Progenitor cell of endocrine pancreas (in vitro differentiated cells): ENCODE measurements at places on chromosomes 1 and 21. TPM values are rescaled to one million over a fixed set of nuclear protein-coding genes. Genes with fewer than 3 reads are reported as not detected.

The PODN gene
- total RNA-seq: 0.26 and 0.38 TPM in 2 replicates

The NID1 gene
- 21.0 and 24.4 TPM in 2 replicates for total RNA-seq

The C1orf52 gene
- 41.0 and 42.2 TPM in 2 replicates for total RNA-seq

GRCh38 chr1:30872033-30872947, 36.3 kb downstream of the SDC3 start:
- H3K36me3 ChIP-seq: peaks cover 4% of the 10 kb centered on the region
- H3K4me1 ChIP-seq: no peaks in the 10 kb centered on the region
- H3K27me3 ChIP-seq: no peaks in the 10 kb centered on the region
- H3K27ac ChIP-seq: no peak overlapping the region
- no peak overlapping the region for H3K4me3 ChIP-seq
- no peak for DNase-seq

DNA sequence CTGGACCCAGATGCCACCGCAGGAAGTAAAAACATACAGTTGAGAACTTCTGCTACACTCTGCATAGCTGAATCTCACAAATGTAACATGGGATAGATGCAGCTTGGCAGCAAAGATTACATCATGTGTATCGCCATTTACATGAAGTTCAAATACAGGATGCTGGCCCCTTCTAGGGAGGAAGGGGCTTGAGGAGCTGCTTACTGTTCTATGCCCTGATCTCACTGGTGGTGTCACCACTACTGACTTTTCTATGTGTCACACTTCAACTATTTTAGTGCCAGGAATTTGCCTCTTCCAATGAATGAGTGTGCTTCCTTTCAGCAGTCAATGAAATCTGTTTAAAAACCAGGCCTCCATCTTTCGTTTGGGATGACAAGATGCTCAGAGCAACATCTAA, 31.1 kb downstream of the MRAP start:
- H3K4me3 ChIP-seq: no peak overlapping the region
- no peaks in the 10 kb centered on the region for H3K4me1 ChIP-seq
- H3K27ac ChIP-seq: no peak overlapping the region
- H3K36me3 ChIP-seq: peaks cover 19% of the 10 kb centered on the region
- no peaks in the 10 kb centered on the region for H3K27me3 ChIP-seq
- no peak for DNase-seq

DNA sequence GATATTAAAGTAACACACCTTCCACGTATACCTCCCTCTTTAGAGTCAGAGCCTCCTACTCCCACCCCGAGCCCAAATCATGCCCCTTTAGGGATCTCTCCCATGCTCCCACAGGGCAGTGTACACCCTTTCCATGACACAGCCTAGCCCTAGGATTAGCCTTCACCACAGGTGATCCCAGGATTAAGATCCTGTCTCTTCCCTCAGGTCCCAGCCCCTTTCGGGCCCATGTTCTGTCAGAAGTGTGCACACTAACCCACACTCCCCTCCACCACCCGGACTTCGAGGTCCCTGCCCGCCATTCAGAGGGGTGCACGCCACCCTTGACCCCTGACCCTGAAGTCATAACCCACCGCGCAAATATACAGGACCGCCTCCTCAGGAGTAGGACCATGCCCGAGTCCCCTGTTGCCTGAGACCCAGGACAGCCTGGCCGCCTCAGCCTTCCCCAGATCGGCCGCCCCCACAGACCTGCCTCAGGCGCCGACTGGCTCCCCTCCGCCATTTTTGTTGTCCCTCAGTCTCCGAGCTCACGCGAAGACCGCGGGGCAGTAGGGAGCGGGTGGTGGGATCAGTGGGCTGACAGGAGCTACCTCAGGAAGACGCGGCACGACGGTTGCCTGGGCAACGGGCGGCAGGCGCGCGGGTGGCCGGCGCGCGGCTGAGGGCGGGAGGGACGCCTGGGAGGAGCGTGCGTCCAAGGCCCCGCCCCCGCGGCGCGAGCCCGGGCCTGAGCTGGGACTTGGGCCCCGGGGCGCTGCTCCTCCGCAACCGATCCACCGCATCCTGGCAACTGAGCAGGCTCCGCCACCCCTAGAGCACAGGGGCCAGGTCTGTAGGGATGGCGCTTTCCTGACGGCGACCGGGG, at the start of gene AGBL4:
AGBL4 (minus strand) TSS at position 663 of the 868 bp plus-strand sequence.
- H3K4me3 ChIP-seq: peak within 1 kb of the TSS; percentile 63
- H3K4me1 ChIP-seq: no peaks in the 10 kb centered on the region
- peak; percentile 31 for DNase-seq
- H3K27me3 ChIP-seq: peaks cover 12% of the 10 kb centered on the region
- no peak within 1 kb of the TSS for H3K27ac ChIP-seq
- no peaks in the 10 kb centered on the region for H3K36me3 ChIP-seq

- H3K27me3 ChIP-seq: peaks cover 11% of the 10 kb centered on the region
- peaks cover 23% of the 10 kb centered on the region for H3K4me1 ChIP-seq
- H3K27ac ChIP-seq: peak overlapping the region; percentile 76
- peak; percentile 37 for DNase-seq
- peaks cover 4% of the 10 kb centered on the region for H3K36me3 ChIP-seq
Observed at GRCh38 chr1:229557913-229558414, 543 bp downstream of the ABCB10 start.

DNA sequence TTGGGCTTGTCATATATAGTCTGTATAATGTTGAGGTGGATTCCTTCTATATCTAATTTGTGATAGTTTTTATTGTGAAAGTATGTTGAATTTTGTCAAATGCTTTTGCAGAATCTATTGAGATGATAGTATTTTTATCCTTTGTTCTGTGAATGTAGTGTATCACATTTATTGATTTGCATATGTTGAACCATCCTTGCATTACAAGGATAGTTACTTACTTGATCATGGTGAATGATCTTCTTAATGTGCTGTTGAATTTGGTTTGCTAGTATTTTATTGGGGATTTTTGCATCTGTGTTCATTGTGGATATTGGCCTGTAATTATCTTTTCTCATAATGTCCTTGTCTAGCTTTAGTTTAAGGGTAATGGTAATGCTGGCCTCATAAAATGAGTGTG, 8.3 kb downstream of the FGGY start:
- peaks cover 18% of the 10 kb centered on the region for H3K36me3 ChIP-seq
- H3K27ac ChIP-seq: no peak overlapping the region
- H3K4me1 ChIP-seq: no peaks in the 10 kb centered on the region
- no peak for DNase-seq
- H3K27me3 ChIP-seq: no peaks in the 10 kb centered on the region
- no peak overlapping the region for H3K4me3 ChIP-seq

GRCh38 chr1:92376345-92376744, 77.5 kb downstream of the RPAP2 start:
- no peak for DNase-seq
- H3K4me1 ChIP-seq: peaks cover 6% of the 10 kb centered on the region
- peaks cover 12% of the 10 kb centered on the region for H3K36me3 ChIP-seq
- H3K4me3 ChIP-seq: no peak overlapping the region
- no peak overlapping the region for H3K27ac ChIP-seq

- H3K4me1 ChIP-seq: peaks cover 19% of the 10 kb centered on the region
- DNase-seq: no peak
- peaks cover 20% of the 10 kb centered on the region for H3K27me3 ChIP-seq
- H3K36me3 ChIP-seq: no peaks in the 10 kb centered on the region
- H3K27ac ChIP-seq: no peak overlapping the region
Observed at GRCh38 chr1:185735701-185736064, 1.5 kb downstream of the HMCN1 start.

DNA sequence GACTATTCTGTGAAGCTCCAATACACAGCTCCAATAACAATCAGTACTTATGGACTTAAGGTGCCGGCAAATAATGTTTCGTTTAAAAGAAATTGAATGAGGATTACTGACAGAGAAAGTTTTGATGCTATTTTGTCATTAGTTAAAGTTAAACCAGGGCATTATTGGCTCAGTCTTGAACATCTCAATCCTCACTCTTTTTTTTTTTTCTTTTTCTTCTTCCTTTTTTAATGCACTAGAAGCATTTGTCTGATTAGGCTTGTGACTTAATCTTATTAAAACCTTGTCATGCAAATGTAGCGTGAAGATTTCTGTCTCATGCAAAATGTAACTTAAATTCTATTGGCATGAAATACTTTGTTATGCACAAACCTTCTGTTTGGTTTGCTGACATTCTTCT, 346.8 kb upstream of the ADGRL2 start:
- peaks cover 9% of the 10 kb centered on the region for H3K4me1 ChIP-seq
- H3K27me3 ChIP-seq: no peaks in the 10 kb centered on the region
- H3K4me3 ChIP-seq: no peak overlapping the region
- no peaks in the 10 kb centered on the region for H3K36me3 ChIP-seq
- H3K27ac ChIP-seq: no peak overlapping the region
- no peak for DNase-seq
